ENCODE measurements at places on chromosomes 5 and 9. TPM values are rescaled to one million over a fixed set of nuclear protein-coding genes. Genes with fewer than 3 reads are reported as not detected.
A peak's percentile ranks its signal among the peaks of the same experiment; 100 is the strongest.

Gene ZNF658
- total RNA-seq, result 6.0 TPM

GRCh38 chr5:63124266-63124665 lies 545.6 kb downstream of the LRRC70 start:
- DNase-seq, result no peak
- peaks cover 23% of the 10 kb centered on the region for H3K4me1 ChIP-seq
- no peaks in the 10 kb centered on the region for H3K36me3 ChIP-seq
- no peaks in the 10 kb centered on the region for H3K27me3 ChIP-seq
- no peak overlapping the region for H3K27ac ChIP-seq

DNA sequence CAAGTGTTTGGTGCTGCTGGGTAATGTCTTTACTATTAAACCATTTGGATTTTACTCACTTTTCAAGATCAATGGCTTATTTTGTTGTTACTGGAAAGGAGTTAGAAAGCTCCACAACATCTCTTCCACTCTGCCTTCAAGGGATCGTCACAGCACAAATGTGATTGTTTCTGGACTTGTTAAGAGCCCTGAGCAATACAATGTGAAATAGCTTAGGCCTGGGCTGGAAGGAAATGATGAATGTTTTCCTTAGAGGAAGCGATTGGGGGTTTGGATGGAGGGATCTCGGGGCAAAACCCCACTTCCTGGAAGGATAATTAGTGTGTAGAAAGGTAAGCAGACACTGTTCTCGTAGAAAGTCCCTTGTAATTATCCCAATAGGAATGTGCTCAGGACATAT lies 59.3 kb upstream of the MYO10 start:
- no peak overlapping the region for H3K27ac ChIP-seq
- no peaks in the 10 kb centered on the region for H3K36me3 ChIP-seq
- H3K27me3 ChIP-seq, result no peaks in the 10 kb centered on the region
- H3K4me3 ChIP-seq, result no peak overlapping the region
- no peak for DNase-seq
- peaks cover 12% of the 10 kb centered on the region for H3K4me1 ChIP-seq

GRCh38 chr5:75608870-75609269 lies 2.4 kb upstream of the ANKDD1B start:
- peaks cover 42% of the 10 kb centered on the region for H3K4me1 ChIP-seq
- H3K27ac ChIP-seq, result no peak overlapping the region
- H3K27me3 ChIP-seq, result no peaks in the 10 kb centered on the region
- H3K36me3 ChIP-seq, result no peaks in the 10 kb centered on the region

Gene SLC25A2
- 1.3 TPM for total RNA-seq

DNA sequence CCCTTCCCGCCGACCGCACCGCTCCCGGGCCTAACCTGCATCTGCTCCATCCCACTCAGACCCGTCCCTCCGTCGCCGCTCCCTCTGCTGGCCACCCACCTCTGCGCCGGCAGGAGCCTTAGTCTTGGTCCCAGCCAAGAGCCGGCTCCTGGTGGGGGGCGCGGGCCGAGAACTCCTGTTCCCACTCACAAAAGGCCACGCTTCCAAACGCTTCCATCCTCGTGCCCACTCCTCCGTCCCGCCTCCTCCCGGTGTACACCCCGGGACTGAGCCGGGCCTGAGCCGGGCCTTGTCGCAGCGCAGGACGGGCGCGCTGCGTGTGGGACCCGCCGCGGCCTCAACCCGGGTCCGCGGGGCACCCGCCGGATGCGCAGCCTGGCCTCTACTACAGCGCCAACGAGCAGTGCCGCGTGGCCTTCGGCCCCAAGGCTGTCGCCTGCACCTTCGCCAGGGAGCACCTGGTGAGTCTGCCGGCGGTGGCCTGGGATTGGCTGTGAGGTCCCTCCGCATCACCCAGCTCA lies 7.5 kb downstream of the ADAMTS13 start:
- peak overlapping the region; percentile 40 for H3K4me3 ChIP-seq
- H3K4me1 ChIP-seq, result peaks cover 4% of the 10 kb centered on the region
- DNase-seq, result peak; percentile 73
- H3K27me3 ChIP-seq, result peaks cover 30% of the 10 kb centered on the region

- H3K36me3 ChIP-seq, result peaks cover 12% of the 10 kb centered on the region
- H3K27me3 ChIP-seq, result no peaks in the 10 kb centered on the region
- H3K4me3 ChIP-seq, result no peak overlapping the region
- H3K4me1 ChIP-seq, result peaks cover 15% of the 10 kb centered on the region
- no peak for DNase-seq
- H3K27ac ChIP-seq, result no peak overlapping the region
Measured at GRCh38 chr5:114726131-114726530, 364.3 kb downstream of the KCNN2 start.

DNA sequence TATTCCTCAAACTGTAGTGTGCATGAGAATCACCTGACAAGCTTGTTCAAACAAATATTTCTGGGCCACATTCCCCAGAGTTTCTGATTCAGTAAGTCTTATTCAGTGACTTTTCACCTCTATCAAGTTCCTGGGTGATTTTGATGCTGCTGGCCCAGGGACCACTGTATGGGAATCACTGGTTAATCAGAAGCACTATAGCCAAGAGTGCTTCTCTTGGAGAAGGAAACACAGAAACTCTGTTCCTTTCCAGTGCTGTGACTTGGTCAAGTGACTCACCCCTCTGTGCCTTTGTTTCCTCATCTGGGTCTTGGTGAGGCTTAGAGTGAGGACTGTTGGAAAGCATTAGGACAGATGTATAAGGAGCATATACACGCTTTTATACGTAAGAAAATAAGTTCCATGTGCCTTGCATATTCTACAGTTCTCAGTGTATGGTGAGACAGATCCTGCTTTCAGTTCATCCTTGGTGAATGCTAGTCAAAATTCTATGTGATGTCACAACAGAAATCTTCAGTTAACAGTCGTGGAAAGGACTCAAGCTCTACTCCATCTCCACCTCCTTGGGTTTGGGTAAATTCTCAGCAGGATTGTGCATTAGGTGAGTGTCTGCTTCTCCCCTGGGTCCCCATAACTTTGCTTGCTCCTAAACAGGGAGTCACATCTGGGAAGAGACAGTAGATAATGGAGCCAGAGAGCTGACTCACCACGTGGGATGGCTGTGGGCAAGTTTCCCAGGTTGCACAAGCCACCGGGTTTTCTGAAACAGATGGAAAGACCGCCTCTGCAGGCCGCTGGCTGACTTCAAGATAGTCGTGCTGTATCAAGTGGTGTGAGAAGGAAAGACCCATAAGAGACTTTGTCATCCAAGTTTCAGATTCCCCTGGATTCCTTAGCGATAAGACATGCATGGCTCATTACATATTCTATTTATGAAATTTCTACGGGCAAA lies 117.0 kb downstream of the NXNL2 start:
- peaks cover 21% of the 10 kb centered on the region for H3K4me1 ChIP-seq
- no peak for DNase-seq
- peak overlapping the region; percentile 84 for H3K27ac ChIP-seq
- H3K4me3 ChIP-seq, result no peak overlapping the region

GRCh38 chr9:88143957-88144625 lies 5.8 kb upstream of the SPATA31C2 start:
- H3K4me1 ChIP-seq, result peaks cover 3% of the 10 kb centered on the region
- no peak for DNase-seq
- H3K4me3 ChIP-seq, result no peak overlapping the region

GRCh38 chr5:135072387-135073281 lies 38.6 kb upstream of the PITX1 start:
- no peak for DNase-seq
- peaks cover 9% of the 10 kb centered on the region for H3K4me1 ChIP-seq
- no peaks in the 10 kb centered on the region for H3K36me3 ChIP-seq
- H3K4me3 ChIP-seq, result no peak overlapping the region
- H3K27me3 ChIP-seq, result peaks cover 55% of the 10 kb centered on the region
- no peak overlapping the region for H3K27ac ChIP-seq

Data from mesothelial cell of epicardium (in vitro differentiated cells).